ENCODE measurements at places on chromosomes 4 and X.

- no peak for DNase-seq
Observed at GRCh38 chr4:16120720-16121119, 36.9 kb upstream of the PROM1 start.

DNA sequence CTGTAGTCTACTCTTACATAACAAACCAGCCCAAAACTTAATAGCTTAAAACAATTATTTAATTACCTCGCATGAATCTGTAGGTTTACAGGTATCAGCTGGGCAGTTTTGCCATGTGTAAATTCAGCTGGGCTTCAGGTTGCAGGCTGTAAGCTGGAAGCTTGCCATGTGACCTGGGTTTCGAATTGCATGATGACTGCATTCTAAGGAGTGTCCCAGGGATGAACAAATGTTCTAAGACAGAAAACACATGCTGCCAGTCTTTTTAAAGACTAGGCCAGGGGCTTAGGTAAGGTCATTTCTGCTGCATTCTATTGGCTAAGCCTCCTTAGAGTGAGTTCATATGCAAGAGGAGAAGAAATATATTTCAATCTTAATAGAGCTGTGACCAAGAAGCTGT is 44.8 kb downstream of the GRIA2 start:
- no peak for DNase-seq

GRCh38 chr4:16197876-16198665 is 28.2 kb downstream of the TAPT1 start:
- no peak for DNase-seq

DNA sequence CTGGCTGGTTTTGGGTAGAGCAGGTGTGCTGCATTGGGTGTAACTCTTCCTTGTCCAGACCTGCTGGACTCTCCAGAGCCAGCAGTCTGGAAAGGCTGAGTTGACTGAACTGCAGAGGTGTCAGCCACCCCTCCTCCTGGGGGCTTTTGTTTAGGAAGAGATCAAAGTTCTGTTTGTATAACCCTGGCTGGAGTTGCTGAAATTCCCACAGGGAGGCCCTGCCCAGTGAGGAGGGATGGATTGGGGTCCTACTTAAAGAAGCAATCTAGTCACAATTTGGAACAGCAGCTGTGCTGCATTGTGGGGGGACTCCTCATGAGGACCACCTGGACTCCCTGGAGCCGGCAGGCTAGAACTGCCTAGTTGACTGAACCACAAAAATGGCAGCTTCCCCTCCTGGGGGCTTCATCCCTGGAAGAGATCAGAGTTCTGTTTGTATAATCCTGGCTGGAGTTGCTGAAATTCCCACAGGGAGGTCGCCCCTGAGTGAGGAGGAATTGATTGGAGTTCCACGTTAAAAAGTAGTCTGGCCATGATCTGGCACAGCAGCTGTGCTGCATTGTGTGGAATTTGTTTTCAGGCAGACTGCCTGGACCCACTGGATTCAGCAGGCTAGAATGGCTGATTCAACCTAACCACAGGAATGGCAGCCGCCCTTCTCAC is 264.9 kb upstream of the ZC4H2 start:
- DNase-seq, result no peak

DNA sequence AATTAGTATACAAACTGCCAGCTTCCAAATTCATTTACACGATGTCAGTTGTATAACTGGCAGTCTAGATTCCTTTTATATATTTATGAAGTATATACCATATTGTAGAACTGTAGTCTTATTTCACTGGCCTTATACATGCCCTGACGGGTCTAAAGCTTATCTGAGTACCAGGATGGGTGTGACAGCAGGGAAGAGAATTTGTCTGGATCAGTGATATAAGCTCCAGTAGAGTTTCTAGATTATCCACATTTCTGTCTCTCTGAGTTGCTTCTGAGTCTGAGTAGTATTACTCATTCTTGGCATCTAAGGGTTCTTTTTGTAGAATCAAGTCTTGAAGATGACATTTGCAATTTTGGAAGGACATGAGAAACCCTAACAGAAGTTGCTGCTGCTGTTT is 101.3 kb downstream of the RPA4 start:
- no peak for DNase-seq

GRCh38 chr4:152515678-152516077 is 20.2 kb downstream of the FBXW7 start:
- DNase-seq, result no peak

DNA sequence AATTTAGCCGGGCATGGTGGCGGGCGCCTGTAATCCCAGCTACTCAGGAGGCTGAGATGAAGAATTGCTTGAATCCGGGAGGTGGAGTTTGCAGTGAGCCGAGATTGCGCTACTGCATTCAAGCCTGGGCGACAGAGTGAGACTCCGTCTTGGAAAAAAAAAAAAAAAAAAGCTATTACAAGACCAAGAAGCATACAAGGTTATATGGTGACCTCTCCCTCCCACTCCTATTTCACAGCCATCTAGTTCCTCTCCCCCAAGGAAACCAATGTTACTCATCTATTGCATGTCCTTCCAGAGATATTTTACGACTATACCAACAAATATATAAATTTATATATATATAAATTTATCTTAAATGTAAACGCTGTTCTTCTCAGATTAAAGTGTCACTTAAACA is 3.2 kb downstream of the SLC9A7 start:
- DNase-seq, result no peak

GRCh38 chr4:41142376-41143310 is 71.7 kb downstream of the APBB2 start:
- DNase-seq, result no peak

DNA sequence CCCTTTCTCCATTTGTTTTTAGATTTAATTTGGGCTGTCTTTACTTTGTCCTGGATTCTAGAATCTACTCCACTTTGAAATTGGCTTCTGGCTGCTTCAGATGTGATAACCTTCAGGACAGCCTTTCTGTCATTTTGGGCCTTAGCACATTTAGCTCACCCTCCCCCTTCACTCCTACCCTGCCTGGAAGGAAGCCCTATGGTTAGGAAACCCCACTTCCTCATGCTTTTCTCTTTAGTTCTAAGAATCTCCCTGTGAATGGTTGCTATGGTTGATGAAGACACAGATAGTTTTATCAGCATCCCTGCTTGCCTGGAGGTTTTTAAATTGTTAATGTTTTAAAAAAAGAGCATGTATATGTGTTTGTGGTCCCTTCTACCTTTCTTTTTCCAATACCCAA is 100.7 kb upstream of the PTPN13 start:
- no peak for DNase-seq

- DNase-seq, result no peak
Observed at GRCh38 chr4:87281603-87282002, 41.1 kb downstream of the HSD17B13 start.

GRCh38 chr4:76083386-76083988 is 9.0 kb downstream of the ART3 start:
- DNase-seq, result no peak

- no peak for DNase-seq
Observed at GRCh38 chr4:41262198-41262597, 5.5 kb downstream of the UCHL1 start.

GRCh38 chr4:33577791-33578190 is 2666.5 kb downstream of the ARAP2 start:
- no peak for DNase-seq

- DNase-seq, result no peak
Observed at GRCh38 chr4:149896432-149896831, 80.8 kb upstream of the IQCM start.

DNA sequence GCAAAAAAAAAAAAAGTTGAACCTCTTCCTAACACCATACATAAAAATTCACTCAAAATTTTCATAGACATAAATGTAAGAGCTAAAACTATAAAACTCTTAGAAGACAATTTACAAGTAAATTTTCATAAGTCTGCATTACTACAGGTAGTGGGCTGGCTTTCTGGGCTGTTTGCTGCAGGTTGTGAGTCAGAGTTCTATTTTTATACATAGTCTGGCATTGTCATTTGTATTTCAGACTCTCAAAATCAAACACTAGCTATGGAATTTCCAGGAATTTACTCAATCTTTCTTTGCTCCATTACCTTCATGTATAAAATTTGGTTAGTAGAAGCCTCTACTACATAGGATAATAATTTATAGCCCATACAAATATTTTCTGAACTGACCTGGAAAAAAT is 227.2 kb downstream of the COX18 start:
- DNase-seq, result no peak

- DNase-seq, result no peak
Observed at GRCh38 chr4:20192736-20193135, 59.0 kb upstream of the SLIT2 start.

DNA sequence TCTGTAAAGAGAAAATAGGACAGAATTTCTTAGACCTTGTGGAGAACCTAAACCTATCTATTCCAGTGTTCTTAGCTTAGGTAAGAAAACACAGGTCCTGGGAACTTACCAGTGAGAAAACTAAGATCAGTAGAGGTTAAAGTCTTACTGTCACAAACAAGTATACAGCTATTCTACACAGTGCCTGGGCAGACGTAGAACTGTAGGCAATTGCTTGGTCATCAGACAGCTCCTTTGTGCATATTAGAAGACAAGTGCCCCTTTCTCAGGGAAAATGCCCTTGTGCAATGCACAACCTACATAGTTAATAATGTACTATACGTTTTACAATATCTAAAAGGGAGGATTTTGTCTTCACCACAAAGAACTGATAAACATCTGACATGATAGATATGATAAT is 86.6 kb upstream of the JADE1 start:
- DNase-seq, result no peak

GRCh38 chr4:183057255-183057654 is 41.8 kb upstream of the WWC2 start:
- DNase-seq, result no peak
